Forelimb muscle (tissue), 1 donor: ENCODE measurements at places on chromosomes 7 and 10. TPM values are rescaled to one million over a fixed set of nuclear protein-coding genes. Genes with fewer than 3 reads are reported as not detected.

DNA sequence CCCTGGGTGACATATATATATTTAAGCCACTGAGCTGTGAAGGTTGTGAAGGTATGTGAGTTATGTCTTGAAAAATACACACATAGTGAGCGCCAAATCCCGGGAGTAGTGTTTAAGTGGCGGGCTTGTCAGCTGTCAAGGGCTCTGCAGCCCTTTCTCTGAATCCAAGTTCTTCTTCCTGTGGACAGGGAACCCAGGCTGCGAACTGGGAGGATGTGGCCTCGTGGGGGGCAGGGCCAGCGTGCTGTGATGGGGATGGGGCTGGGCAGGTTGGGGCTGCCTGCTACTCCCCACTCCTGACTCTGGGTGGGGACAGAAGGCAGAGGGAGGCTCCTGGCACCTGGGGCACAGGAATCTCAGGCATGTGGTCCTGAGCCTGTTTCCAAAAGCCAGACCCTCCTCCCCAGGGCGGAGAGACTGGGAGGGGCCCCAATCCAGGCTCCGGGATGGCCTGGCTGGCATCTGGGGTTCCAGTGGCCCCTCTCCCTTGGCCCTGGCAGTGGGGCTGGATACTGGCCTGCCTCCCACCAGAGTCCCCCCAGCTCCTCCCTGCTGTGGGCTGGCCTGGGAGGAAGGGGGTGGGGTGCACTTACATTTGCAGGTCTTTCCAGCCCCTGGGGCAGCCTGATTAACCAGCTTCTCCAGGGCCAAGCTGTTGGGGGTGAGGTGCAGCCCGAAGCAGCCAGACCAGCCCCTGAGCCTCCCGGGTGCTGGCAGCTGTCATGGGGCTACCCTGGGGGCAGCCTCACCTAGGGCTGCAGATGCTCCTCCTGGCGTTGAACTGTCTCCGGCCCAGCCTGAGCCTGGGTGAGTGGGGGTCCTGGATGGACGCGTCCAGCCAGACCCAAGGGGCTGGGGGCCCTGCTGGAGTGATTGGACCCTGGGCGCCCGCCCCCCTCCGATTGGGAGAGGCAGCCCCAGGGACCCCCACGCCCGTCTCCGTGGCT lies at the start of gene UPK3B:
UPK3B (plus strand) TSS at position 622 of the 947 bp plus-strand sequence; CDS start at position 723, 101 bp downstream.
- DNase-seq = no peak

- DNase-seq = no peak
These were observed 316.0 kb upstream of the SEMA3C start for GRCh38 chr7:81234896-81235295.

- DNase-seq = no peak
These were observed 49.1 kb downstream of the GATA3 start for GRCh38 chr10:8103543-8103942.

The LAMTOR4 gene
- polyA plus RNA-seq = 54.1 TPM

The VGF gene
- not detected for polyA plus RNA-seq
